ENCODE measurements at places on chromosomes 1 and 21.

- DNase-seq, result no peak
These were observed 13.2 kb downstream of the KYAT3 start for GRCh38 chr1:88979054-88979748.

DNA sequence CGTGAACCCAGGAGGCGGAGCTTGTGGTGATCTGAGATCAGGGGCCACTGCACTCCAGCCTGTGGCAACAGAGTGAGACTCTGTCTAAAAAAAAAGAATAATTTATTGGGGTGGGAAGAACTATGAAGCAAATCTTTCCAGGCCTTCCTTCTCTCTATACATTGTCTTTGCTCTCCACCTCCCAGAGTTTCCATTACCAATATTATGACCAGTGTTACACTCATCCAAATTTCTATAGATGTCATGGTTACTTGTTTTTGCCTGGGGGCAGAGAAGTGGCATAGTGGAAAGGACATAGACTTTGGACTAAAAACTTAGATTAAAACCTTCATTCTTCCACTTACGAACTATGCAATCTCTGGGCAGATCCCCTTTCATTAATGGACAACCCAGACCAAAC lies 10.1 kb downstream of the FASLG start:
- no peak for DNase-seq

DNA sequence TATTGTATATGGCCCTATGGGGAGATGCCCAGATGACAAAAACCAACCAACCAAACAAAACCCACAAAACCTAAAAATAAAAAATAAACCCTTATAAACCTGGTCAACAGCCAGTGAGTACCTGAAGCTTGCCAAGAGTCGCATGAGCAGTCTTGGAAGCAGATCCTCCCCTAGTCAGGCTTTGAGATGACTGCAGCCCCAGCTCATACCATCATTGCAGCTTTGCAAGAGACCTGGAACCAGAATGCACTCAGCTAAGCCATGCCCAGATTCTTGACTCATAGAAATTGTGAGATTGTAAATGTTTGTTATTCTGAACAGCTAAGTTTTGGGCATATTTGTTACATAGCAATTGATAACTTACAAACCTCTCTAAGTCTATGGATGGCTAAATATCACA lies 326.8 kb downstream of the HLX start:
- no peak for DNase-seq

- DNase-seq, result no peak
These were observed 185.6 kb upstream of the KCNK2 start for GRCh38 chr1:214896921-214897320.

GRCh38 chr1:152343006-152343405 lies 16.8 kb downstream of the FLG2 start:
- DNase-seq, result no peak

DNA sequence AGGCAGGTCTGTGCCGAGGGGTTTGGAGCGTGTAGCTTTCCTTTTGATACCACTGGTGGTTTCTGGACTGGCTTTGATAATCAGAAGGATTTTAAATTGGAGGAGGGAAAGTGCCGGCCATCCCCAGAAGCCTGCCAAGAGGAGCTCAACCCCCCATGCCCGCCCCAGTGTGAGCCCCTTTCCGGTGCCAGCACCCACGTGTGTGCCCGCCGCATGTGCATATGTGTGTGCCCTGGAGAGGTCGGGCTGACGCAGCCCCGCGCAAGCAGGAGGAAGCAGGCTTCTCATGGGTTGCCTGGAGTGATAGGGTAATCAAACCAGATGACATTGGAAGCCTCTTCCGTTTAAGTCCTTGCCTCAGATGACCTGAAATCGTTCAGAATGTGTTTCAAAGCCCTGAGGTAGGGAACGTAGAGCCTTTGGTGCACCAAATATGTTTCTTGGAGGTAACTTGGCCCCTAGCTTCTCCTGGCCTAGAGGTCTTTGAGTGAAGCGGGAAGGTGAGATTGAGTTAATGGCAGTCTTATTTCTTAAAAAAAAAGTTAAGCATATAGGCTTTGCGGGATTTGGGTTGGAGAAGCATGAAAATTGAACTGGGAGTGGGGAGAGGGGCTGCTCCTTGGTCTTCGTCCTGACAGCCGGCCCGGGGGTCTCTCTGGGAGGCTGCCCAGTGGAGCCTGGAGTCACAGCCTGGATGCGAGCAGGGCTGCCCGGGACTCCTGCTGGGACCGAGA lies 34.1 kb upstream of the ARHGEF16 start:
- no peak for DNase-seq

DNA sequence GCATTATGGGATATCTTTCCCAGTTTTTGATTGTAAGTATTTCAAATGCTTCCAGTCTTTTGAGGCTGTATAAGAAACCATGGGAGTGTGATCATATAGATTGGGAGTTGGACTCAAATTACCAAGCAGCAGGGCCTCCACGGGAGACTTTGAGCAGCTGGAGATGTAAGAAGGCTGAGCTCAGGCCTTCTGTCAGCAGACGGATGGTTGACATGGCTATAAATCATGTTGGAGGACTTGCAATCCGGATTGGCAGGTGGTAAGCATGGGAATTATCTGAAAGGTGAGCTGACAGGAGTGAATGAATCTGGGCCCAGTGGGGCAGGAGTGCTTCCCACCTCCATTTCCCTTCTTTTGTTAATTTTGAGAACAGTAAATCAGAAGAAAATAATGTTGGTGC lies 83.2 kb upstream of the PPM1J start:
- DNase-seq, result no peak

GRCh38 chr1:84260852-84261518 lies 40.5 kb upstream of the SAMD13 start:
- no peak for DNase-seq
